Right lobe of liver (tissue), 6 donors: ENCODE measurements at places on chromosomes 3 and 15. TPM values are rescaled to one million over a fixed set of nuclear protein-coding genes. Genes with fewer than 3 reads are reported as not detected.
A peak's percentile ranks its signal among the peaks of the same experiment; 100 is the strongest.

GRCh38 chr3:71430941-71431552 lies 152.5 kb downstream of the FOXP1 start:
- H3K27ac ChIP-seq: no peak overlapping the region
- no peaks in the 10 kb centered on the region for H3K4me1 ChIP-seq
- H3K4me3 ChIP-seq: no peak overlapping the region
- no peaks in the 10 kb centered on the region for H3K27me3 ChIP-seq

GRCh38 chr15:85624291-85624801 lies 170.4 kb downstream of the KLHL25 start:
- H3K27ac ChIP-seq: peak overlapping the region; percentile 14
- no peaks in the 10 kb centered on the region for H3K36me3 ChIP-seq
- H3K27me3 ChIP-seq: no peaks in the 10 kb centered on the region
- peaks cover 16% of the 10 kb centered on the region for H3K4me1 ChIP-seq
- no peak overlapping the region for H3K4me3 ChIP-seq

- H3K4me1 ChIP-seq: no peaks in the 10 kb centered on the region
- no peak for DNase-seq
- no peak overlapping the region for H3K27ac ChIP-seq
Observed at GRCh38 chr3:128311441-128311844, 155.2 kb downstream of the DNAJB8 start.

GRCh38 chr15:25345943-25346342 lies 92.9 kb downstream of the UBE3A start:
- no peak for DNase-seq
- H3K36me3 ChIP-seq: no peaks in the 10 kb centered on the region
- H3K4me1 ChIP-seq: no peaks in the 10 kb centered on the region
- H3K27me3 ChIP-seq: no peaks in the 10 kb centered on the region
- H3K4me3 ChIP-seq: no peak overlapping the region

DNA sequence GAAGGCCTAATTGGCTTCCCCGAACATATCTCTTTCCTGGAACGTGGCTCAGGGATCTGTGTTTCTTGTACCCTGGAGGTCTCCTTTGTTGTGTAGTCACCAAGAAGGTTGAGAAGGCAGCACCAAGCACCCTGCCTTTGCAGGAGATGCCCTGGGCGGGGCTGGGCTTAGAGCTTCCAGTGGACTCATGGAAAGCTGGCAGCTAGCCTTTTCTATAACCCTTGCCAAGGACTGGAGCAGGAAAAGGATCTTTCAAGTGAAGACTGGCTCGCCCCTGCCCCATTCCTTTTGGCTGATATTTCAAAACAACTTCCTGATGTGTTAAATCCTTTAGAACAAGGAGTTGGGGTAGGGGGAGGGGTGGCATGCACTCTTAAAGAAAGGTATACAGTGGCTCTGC lies 58.9 kb upstream of the EPHA6 start:
- no peak overlapping the region for H3K27ac ChIP-seq
- no peaks in the 10 kb centered on the region for H3K4me1 ChIP-seq

SLC6A20 gene
- 0.12 TPM for total RNA-seq
